Mucosa of gallbladder (tissue), 1 donor: ENCODE measurements at places on chromosomes 6 and 20.

GRCh38 chr6:151240036-151240685 is 394 bp downstream of the AKAP12 start:
- DNase-seq, result peak; percentile 80

GRCh38 chr20:46749147-46749546 is 39.7 kb downstream of the SLC2A10 start:
- no peak for DNase-seq

DNA sequence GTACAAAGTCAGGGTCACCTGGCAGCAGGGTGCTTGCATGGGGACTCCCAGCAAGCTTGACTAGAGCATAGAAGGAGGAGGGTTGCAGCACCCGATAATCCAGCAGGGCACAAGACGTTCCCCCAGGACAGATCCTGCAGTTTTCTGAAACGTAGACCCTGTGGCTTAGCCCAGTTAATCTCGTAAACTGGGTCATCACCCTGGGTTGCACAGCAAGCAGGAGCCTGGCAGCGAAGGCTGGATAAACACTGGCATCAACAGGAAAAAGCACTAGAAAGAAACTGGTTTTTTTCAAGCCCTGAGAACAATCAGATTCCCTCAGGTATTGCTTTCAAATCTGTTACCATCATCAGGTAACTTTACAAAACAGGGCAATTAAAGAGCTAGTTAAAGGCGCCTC is 92.6 kb downstream of the PDE7B start:
- no peak for DNase-seq

GRCh38 chr20:23264545-23264944 is 86.0 kb upstream of the NXT1 start:
- DNase-seq, result no peak

GRCh38 chr6:36280983-36281382 is 11.1 kb downstream of the PNPLA1 start:
- no peak for DNase-seq

DNA sequence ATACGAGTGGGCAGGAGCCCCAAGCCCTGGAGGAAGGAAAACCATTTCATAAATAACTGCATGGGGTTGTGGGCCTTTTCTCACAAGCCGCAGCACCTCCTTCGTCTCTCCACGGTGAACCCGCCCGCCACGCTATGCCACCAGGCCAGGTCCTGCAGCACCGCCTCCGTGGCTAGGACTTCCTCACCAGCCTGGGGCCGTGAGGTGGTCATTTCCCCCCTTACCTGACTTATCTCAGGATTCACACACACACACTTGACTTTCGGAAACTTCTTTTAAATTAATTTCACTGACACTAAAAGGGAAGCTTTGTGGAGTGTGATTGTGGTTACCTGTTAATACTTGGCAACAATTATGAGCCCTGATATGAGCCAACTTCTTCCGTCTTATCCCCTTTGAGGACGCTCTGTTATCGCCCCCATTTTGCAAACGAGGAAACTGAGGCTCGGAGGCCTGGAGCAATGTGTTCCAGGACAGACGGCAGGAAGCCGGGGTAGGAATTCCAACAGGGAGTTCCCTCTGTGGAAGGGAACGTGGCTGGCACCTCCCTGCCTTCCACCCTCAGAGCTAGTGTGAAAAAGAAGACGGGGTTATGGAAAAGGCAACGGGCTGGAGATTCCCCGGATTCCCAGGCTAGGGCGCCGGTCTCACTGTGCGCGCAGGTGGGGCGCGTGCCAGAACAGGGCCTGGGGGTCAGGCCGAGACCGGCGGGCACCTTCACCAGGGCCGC is 817 bp upstream of the SLCO4A1 start:
- DNase-seq, result no peak

DNA sequence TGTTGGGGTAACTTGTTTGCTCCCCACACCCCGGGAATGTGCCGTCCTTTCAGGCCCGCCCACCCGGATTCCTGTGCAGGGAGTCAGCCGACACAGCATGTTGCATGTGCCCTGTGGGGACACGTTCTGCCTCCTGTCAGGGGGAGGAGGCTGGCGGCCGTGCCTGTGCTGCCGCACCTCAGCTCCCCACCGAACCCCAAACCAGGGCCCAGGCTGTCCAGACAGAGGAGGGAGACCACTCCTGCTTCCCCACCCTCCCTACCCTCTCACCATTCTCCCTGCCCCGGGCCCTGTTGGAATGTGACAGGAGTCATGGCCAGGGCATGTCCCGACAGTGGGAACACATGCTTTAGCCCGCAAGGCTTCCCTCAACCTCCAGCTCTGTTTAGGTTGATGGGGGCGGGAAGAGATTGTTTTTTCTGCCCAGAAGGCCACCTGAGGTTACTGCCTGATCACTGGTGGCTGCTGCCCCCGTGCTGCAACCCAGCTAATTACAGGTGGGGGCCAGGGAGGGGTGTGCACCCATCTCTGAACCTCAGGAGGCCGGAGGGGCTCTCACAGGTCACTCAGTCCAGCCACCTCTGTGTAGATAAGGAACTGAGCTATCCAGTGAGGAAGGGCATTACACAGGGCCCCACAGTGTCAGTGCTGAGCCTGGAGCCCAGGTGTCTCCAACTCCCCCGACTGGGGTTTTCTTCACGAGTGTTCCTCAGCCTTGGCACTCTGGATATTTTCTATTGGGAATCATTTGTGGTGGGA is 13.6 kb downstream of the LRRC73 start:
- DNase-seq, result no peak

- peak; percentile 45 for DNase-seq
Observed at GRCh38 chr6:152642578-152643375, 5.6 kb upstream of the SYNE1 start.

- DNase-seq, result no peak
Observed at GRCh38 chr6:111278731-111279130, 191.4 kb downstream of the SLC16A10 start.

DNA sequence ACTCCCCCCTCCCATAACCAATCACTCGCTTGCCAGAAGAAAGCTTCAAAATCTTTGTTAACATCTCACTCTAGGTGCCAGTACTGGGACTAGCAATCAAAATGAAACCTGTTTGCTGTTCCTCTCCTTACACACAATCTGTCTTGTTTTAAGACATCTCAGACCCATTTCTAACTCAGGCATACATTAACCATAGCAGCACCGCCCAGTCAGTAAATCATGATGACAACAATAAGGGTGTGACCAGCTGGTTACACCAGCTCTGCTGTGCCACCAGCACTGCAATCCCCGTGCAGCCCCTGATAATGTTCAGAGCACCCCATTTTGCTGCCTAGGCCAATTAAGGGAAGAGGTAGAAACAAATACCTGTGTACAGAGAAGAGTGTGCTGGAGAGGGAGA is 185.2 kb upstream of the TAB2 start:
- no peak for DNase-seq

DNA sequence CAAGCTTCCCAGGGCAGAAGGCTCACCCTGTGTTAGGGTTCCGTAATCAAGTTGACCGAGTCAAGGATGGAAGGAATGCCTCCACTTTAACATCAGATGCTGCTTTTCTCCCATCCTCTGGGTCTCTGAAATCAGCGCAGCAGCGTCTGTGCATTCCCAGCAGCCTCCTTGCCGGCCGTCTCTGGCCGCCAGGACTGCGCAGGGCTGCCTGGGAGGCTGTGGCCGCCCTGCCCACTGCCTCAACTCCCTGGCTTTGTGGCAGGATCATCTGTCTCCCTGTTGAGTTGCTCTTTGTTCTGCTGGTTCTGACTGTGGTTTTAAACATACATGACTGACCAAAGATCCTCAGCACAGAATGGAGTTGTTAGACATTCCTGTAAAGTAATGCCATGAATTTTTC is 56.5 kb downstream of the DLL1 start:
- no peak for DNase-seq

- no peak for DNase-seq
Observed at GRCh38 chr6:56525974-56526789, 116.5 kb downstream of the DST start.

DNA sequence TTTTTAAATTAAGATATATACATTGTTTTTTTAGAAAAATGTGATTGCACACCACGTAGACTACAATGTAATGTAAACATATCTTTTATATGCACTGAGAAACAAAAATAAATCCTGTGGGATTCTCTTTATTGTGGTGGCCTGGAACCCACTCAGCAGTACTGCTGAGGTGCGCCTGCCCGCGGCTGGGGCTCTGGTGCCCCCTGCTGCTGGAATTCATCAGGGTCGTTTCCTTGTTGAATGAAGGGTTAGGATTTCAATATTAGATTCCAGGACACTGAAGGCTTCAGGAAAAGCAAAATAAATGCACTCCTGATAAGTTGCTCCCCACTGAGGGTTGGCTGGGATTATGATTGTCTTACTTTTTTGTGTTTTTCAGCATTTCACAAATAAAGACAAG is 175.8 kb upstream of the GGTLC1 start:
- no peak for DNase-seq

DNA sequence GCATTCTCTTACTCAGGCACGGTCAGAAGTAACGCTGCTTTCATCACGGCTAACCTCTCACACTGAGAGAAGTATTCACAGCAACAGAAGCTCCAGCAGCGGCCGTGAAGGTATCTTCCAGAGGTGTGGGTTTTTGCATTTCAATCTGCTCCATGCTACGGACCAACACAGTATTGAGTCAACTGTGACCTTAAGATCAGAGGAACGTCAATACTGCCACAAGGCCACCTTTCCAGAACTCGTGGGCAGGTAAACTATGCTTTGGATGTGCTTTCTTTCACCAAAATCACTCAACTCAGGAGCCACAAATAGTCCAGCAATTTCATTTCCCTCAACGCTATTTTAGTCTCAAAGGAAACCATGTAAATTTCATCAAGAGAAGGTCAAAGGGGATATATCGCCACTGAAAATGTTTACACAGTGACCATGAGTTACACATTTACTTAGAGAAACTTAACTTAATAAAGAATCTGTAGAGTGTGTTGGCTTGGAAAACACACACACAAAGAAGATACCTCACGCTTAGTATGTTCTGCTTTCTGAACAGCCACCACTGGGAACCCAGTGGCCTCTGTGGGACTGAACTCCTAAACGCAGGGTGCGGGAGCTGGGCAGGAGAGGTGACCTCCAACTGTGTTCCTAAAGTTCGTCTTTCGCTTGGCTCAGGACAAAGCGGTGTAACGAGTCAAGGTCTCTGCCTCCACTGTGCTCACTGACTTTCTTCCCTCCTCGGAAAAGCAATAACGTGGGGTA is 27.9 kb downstream of the TXNDC5 start:
- DNase-seq, result no peak

DNA sequence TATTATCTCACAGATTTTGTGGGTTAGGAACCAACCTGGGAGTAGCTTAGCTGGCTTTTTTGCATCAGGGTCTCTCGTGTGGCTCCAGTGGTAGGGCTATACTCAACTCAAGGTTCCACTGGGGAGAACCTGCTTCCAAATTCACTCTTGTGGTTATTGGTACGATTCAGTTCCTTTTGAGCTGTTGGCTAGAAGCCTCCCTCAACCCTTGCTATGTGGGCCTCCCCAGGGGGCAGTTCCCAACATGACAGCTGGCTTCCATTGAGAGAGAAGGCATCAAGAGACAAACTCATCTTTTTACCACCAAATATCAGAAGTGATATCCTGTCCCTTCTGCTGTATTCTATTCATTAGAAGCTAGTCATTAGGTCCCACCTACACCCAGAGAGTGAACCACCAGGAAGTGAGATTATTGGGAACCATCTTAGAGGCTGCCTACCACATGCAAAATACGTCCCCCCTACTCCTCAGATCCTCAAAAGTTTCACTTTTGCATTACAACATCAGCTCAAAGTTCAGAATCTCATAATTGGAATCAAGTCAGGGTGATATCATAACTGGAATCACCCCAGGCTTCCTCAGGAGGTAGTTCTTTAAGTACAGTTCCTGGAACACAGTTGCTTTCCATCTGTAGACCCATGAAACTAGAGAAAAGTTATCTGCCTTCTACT is 30.9 kb downstream of the MKKS start:
- no peak for DNase-seq

DNA sequence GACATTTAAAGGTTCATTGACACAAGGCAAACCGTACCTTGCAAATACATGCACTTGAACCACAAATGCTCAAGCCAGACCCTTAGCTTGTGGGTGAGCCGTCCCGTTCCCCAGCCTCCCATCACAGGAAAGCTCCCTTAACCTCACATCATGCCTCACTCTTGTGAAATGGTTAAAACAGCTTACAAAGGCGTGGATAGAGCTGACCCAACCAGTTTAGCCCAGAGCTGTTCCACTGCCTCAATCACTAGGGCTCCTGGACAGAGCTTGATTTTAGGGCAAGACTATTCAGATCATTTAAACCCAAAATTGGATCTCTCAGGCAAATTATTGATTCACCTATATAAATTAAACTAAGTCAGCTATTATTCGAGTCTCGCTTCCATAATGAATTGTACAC is 229.6 kb upstream of the TAB2 start:
- no peak for DNase-seq

DNA sequence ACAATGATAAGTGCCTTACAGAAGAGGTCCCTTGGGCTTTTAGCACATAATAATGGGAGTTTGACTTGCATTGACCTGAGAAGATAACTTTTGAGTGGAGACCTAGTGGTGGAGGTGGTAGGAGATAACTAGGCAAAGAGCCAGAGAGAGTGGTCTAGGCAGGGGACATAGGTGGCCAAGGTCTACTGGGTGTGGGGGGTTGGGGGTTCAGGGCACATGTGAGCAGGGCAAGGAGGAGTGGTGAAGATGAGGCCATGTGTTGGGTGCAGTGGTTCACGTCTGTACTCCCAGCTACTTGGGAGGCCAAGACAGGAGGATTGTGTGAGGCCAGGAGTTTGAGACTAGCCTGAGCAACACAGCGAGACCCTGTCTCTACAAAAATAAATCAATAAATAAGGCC is 74.3 kb upstream of the CTNNBL1 start:
- no peak for DNase-seq

DNA sequence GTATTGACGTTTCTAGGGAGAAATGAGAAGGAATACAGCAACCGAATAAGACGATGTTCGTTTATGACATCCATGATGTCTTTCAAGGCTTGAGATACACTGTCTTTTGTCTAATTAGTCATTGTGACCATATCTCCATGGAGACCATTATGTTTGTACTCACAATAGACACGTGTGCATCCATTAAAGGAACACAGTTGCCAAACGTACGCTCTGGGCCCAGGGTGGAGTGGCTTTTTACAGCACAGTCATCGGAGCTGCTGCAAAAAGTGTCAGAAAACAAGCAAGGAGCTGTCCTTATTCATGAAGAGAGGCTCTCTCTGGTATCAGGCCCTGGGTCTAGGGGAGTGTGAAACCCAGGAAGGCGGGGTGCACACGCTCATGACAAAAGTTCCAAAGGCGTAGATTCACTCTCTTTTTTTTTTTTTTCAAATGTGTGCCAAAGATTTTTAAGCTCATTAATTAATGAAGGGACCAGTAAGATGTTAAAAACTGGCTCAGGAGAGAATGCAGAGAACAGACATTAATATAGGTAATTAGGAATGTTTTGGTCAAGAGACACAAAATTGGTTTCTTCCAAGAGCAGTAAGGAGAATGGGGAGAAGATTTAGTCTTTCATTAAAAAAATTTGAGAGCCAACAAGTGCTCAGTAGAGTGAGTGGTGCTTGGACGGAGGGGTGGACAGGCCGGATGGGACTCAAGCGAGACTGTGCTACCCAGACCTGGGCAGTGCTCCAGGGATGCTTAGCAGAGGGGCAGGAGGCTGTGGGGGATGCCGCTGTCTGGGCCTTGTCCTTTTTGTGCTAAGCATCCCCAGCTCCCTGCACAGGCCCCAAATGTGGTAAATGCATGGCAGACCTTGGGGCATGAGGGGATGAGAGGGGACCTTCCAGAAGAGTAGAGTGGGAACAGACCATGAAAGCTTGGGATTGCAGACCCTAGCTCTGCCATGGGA is 34.9 kb upstream of the GTSF1L start:
- no peak for DNase-seq
